ENCODE measurements at places on chromosomes 5 and 9. TPM values are rescaled to one million over a fixed set of nuclear protein-coding genes. Genes with fewer than 3 reads are reported as not detected.

GRCh38 chr5:110038297-110038997 lies 348.7 kb downstream of the MAN2A1 start:
- no peak overlapping the region for H3K4me3 ChIP-seq
- DNase-seq, result no peak
- H3K27ac ChIP-seq, result no peak overlapping the region
- peaks cover 5% of the 10 kb centered on the region for H3K4me1 ChIP-seq
- no peaks in the 10 kb centered on the region for H3K27me3 ChIP-seq

GRCh38 chr5:165201369-165201768 lies 1696.0 kb downstream of the MAT2B start:
- no peak for DNase-seq
- no peak overlapping the region for H3K4me3 ChIP-seq
- no peaks in the 10 kb centered on the region for H3K4me1 ChIP-seq
- H3K36me3 ChIP-seq, result no peaks in the 10 kb centered on the region
- H3K27me3 ChIP-seq, result no peaks in the 10 kb centered on the region
- no peak overlapping the region for H3K27ac ChIP-seq

GRCh38 chr5:133427121-133427777 lies 185.1 kb downstream of the FSTL4 start:
- H3K27ac ChIP-seq, result no peak overlapping the region
- no peak for DNase-seq
- H3K4me3 ChIP-seq, result no peak overlapping the region
- peaks cover 5% of the 10 kb centered on the region for H3K4me1 ChIP-seq

GRCh38 chr9:39588500-39589137 lies 233.2 kb downstream of the SPATA31A1 start:
- no peak overlapping the region for H3K27ac ChIP-seq
- no peaks in the 10 kb centered on the region for H3K36me3 ChIP-seq
- no peak for DNase-seq
- H3K27me3 ChIP-seq, result no peaks in the 10 kb centered on the region
- no peaks in the 10 kb centered on the region for H3K4me1 ChIP-seq
- H3K4me3 ChIP-seq, result no peak overlapping the region

STC2 gene
- total RNA-seq, result 41.0 TPM

- H3K27me3 ChIP-seq, result peaks cover 2% of the 10 kb centered on the region
- DNase-seq, result no peak
- no peak overlapping the region for H3K27ac ChIP-seq
- peaks cover 4% of the 10 kb centered on the region for H3K4me1 ChIP-seq
- no peaks in the 10 kb centered on the region for H3K36me3 ChIP-seq
Measured at GRCh38 chr5:1168796-1169195, 32.6 kb upstream of the SLC6A19 start.

DNA sequence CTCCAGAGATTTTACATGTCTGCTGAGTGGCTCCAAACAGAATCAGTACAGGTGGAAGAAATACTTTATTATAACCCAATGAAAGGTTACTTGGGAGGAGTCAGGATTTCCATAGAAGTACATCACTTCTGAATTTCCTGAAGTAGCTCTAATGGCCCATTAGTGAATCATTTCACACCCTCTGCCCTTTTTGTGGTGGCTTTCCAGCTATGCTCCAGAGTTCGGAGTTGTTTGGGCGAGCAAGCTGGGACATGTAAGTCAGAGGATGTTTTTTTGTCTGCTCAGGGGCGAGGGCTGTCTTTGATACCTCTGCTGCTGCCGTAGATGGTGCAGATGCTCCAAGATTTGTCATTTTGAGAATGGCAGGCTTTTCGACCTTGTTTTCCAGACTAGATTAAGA lies 226.1 kb downstream of the GOLPH3 start:
- no peak for DNase-seq
- no peak overlapping the region for H3K27ac ChIP-seq
- no peaks in the 10 kb centered on the region for H3K4me1 ChIP-seq
- H3K36me3 ChIP-seq, result no peaks in the 10 kb centered on the region
- H3K27me3 ChIP-seq, result no peaks in the 10 kb centered on the region
- no peak overlapping the region for H3K4me3 ChIP-seq

ARL10 gene
- total RNA-seq, result 18.1 TPM

DNA sequence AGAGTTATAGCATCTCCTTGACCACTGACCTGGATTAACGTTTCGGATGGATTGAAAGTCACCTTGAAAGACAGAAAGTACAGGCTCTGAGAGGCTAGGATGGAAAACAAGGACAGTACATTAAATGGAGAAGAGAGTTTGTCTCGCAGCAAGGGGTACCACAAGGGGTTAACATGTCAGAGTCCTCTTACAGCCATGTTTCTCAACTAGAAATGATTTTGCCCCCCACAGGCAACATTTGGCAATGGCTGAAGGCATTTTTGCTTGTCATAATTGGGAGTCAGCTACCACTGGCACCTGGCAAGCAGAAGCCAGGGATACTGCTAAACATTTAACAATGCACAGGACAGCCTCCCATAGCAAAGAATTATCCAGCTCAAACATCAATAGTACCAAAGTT lies 90.8 kb upstream of the EQTN start:
- no peak for DNase-seq
- peaks cover 18% of the 10 kb centered on the region for H3K27me3 ChIP-seq
- no peak overlapping the region for H3K4me3 ChIP-seq
- no peaks in the 10 kb centered on the region for H3K36me3 ChIP-seq
- peaks cover 3% of the 10 kb centered on the region for H3K4me1 ChIP-seq
- H3K27ac ChIP-seq, result no peak overlapping the region

DNA sequence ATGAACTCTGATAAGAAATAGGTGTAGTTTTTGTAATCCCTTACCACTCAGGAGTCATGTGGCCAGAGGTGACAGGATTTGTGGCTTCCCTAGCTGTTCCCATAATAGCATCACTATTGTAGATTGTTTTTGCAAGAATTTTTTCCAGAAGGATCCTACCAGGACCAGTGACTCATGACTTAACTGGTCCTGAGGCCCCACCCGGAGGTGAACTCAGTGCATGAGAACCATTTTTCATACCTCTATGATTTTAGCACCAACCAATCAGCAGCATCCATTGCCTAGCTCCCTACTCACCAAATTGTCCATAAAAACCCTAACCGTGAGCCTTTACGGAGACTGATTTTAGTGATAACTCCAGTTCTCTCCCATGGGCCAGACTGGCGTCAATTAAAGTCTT lies 484.8 kb downstream of the PSAT1 start:
- H3K27me3 ChIP-seq, result no peaks in the 10 kb centered on the region
- H3K27ac ChIP-seq, result no peak overlapping the region
- DNase-seq, result no peak

OR13J1 gene
- total RNA-seq, result not detected

- H3K36me3 ChIP-seq, result no peaks in the 10 kb centered on the region
- no peak for DNase-seq
- H3K4me3 ChIP-seq, result no peak overlapping the region
- H3K27me3 ChIP-seq, result peaks cover 6% of the 10 kb centered on the region
- H3K4me1 ChIP-seq, result peaks cover 13% of the 10 kb centered on the region
Measured at GRCh38 chr5:150347451-150347850, 10.0 kb upstream of the TCOF1 start.

- no peaks in the 10 kb centered on the region for H3K36me3 ChIP-seq
- DNase-seq, result no peak
- no peak overlapping the region for H3K27ac ChIP-seq
- no peak overlapping the region for H3K4me3 ChIP-seq
Measured at GRCh38 chr9:116080561-116080960, 73.0 kb upstream of the PAPPA start.
